ENCODE measurements at places on chromosomes 4 and X. TPM values are rescaled to one million over a fixed set of nuclear protein-coding genes. Genes with fewer than 3 reads are reported as not detected.

Gene PAGE2
- total RNA-seq, result not detected

Gene GAGE2A
- not detected for total RNA-seq

Gene DIPK2B
- not detected for total RNA-seq

Gene RPA4
- 0.63 TPM for total RNA-seq

Gene NR0B1
- total RNA-seq, result 1.0 TPM
